CD4-positive, alpha-beta T cell treated with Interleukin-10 for 1 hour (primary cell): ENCODE measurements at places on chromosomes 6 and 20.

DNA sequence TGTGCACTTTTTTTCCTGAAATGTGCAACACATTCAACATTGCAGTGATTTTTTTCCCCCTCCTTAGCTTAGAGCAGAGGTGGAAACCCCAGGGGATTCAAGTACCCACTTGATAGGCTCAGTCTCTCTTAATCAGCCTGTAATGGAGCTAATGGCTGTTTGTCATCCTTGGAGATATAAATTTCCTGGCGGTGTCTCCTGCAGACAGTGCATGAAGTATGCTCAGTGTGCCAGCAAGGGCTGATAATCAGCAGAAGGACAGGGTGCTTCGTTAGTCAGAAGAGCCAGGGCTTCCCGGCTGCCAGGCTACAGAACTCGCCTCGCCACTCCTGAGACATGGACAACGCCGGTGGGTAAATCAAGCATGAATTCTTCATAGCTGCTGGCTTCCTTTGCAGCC lies 69.8 kb upstream of the PHACTR2 start:
- DNase-seq, result no peak

DNA sequence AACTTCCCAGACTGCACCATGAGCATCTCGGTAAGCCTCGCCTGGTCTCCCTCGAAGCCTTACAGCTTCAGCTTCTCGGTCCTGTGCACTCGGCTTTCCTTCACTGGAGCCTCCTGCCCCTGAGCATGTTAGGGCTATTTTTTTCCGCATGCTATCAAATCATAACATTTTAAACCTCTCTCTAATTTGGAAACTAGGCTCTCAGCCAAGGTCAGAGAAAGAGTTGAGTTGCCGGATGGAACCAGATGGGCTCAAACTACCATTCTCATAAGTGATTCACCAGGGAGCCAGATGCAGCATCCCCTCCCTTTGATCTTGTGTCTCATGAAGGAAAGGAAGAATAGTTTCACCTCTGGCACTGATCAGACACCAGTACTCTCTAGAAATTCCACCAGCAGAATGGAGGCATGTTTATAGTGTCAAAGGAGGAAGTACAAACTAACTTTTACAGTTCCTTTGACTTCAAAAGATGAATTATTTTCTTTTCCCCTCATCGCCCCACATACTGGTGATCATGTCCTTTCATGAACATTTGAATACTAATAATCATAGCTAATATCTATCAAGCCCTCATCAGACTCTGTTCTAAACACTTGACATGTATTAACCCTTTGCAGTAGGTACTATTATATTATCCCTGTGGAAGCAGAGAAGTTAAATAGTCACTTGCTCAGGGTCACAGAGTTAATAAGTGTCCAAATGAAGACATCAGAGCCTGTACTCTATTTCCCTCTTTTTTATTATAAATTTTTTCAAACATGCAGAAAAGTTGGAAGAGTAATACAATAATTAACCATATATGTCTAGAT lies 46.7 kb downstream of the MAP1LC3A start:
- DNase-seq, result no peak

- no peak for DNase-seq
Measured at GRCh38 chr6:79420054-79420453, 117.2 kb downstream of the LCA5 start.

GRCh38 chr6:63997734-63998133 lies 362.1 kb downstream of the PHF3 start:
- no peak for DNase-seq

- DNase-seq, result peak; percentile 83
Measured at GRCh38 chr6:35601331-35602132, 87.2 kb downstream of the FKBP5 start.

DNA sequence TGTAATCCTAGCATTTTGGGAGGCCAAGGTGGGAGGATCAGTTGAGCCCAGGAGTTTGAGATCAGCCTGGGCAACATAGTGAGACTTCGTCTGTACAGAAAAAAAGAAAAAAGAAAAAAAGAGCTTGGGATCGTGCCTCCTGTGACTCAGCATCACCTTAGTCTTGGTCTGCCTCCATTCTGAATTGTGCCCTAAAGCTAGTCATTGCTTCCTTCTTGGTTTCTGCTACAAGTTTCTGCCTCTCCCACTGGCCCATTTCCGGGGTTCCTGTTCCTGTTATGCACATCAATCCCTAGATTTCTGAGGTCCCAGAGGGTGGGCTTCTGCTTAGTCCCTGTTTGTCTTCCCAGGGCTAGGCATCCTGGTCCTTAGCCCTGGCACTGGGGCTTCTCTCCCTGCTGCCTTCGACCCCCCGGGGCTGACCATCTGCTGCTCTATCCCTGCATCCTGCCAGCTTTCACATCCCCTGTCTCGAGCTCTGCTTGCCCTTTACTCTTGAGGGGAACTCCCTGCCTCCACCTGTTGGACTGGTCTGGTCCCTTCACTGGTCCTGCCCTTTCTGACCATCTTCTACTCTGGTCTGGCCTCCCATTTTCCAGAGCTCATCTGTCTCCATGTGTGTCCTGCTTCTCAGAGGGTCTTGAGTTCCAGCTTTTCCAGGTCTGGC lies 77.5 kb upstream of the ESR1 start:
- DNase-seq, result no peak

GRCh38 chr6:117444600-117444999 lies 18.9 kb upstream of the ROS1 start:
- no peak for DNase-seq

DNA sequence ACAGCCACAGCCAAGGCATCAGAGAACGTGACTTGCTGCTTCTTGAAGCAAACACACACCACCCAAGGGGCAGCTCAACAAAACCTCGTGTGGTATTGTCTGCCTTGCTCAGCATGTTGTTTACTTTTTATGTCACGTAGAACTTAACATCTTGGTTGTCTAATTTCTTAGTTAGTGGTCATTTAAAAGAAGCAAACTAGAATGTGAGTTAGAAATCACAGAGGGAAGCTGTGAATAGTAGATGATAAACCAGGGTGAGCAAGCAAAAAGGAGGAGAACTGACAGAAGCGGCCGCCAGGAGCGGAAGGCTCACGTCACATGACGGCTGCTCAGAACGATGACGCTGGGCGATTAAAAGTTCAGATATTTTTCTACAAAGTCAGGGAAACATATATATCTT lies 51.5 kb upstream of the KIF25 start:
- no peak for DNase-seq

DNA sequence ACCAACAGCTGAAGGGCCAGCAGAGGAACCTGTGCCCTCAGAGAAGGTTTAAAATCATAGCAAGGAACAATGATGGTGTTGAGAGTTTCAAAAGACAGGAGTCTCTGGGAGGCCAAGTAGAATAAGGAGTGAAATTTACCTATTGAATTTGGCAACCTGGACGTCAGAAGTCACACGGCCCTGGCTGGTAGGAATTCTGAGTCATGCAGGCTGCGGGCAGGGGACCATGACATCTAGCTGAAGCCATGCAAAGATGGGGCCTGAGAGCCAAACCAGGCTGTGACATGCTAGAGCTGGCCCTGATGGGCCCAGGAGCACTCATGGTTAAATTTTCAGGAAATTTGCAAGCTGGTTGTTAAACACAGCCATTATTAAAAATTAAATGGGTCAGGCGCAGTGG lies 64.0 kb upstream of the SNX9 start:
- DNase-seq, result no peak

DNA sequence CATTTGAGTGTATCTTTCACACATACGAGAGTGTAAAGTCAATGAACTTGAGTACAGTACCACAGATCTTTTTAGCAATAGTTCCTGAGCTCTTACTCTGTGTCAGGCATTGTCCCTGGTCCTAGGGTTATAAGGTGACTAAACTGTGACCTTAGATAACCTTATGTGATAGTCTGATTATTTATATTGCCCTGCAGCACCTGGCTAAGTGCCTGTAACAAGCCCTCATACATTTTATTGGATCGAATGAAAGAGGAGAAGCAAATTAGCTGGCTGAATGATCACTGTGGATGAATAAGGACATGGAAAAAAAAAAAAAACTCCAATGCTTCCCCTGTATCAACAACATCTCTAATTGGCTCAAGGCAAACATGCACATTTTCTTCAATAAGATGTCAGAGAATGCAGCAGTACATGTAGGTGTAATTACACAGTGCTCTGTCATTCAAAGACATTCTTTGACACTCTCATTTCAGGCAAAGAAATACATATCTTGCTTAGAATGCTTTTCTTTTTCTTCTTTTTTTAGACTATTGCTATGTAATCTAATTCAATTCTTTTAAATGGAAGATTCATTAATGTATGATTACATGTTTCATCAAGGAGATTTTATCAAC lies 153.4 kb downstream of the PHACTR1 start:
- no peak for DNase-seq

- no peak for DNase-seq
Measured at GRCh38 chr6:157280947-157281346, 42.4 kb downstream of the TMEM242 start.

DNA sequence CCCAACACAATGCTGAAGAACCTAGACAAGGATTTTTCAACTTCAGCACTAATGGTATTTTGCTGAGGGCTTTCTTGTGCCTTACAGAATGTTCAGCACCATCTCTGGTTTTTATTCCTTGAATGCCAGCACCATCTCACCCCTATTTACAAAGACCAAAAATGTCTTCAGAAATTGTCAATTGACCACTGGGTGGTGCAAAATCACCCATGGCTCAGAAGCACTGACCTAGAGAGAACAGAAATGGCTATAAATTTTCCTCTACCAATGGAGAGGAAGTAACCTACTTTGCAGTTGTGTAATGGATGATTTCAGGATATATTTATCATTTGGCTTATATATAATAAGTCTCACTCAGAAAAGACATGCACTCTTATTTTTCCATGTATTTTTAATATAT lies 431.0 kb upstream of the IRAK1BP1 start:
- DNase-seq, result no peak

- no peak for DNase-seq
Measured at GRCh38 chr6:41755895-41756294, 8.7 kb upstream of the PGC start.

DNA sequence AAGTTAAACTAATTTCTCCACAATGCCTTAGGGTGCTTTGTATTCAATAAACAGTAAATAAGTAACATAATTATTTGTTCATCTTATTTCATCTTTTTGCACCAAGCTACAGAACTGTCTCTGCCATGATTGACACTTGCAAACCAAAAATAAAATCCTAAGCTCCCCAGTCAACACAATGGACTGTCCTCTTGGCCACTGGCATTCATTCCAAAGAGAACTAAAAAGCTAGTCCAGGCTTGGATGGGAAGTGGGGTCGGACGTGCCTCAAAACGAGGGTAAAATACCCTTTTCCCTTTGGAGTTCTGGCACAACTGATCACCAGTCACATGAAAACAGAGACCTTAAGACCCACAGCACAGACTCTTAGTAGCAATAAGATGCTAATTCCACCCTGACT lies 66.4 kb upstream of the THBS2 start:
- no peak for DNase-seq

- no peak for DNase-seq
Measured at GRCh38 chr20:23115822-23116221, 29.7 kb upstream of the CD93 start.

- DNase-seq, result no peak
Measured at GRCh38 chr6:168985705-168986104, 267.9 kb downstream of the THBS2 start.

DNA sequence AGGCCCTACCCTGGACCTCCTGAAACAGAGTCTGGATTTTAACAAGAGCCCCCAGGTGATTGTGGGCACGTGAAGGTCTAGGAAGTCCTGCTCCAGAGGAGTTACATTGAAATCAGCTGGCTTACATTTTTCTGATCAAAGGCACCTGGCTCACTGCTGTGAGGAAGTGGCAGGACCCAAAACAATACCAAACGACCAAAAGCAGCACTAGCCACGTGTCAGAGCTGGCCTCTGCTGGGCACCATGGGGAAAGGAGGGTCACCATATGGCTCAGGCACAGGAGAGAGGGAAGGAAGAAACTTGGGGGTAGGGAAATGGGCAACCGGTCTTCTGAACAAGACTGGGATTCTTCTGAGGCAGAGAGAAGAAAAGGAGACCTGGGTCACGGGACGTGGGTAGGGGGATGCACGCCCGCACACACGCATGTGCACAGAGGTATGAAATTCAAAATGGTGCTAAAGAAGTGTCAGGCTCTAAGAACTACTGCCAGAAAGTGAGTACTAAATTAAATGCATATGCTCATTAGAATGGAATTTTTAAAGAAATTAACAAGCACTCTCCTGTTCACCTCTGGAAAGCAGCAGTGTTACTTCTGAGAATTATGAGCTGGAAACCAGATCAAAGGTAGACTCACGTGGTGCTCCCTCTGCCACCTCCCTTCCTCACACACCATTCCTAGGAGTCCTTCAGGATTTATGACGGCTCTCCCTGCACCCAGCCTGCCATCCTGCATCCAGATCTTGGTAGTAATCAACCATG lies 113.6 kb downstream of the TRERF1 start:
- DNase-seq, result no peak

DNA sequence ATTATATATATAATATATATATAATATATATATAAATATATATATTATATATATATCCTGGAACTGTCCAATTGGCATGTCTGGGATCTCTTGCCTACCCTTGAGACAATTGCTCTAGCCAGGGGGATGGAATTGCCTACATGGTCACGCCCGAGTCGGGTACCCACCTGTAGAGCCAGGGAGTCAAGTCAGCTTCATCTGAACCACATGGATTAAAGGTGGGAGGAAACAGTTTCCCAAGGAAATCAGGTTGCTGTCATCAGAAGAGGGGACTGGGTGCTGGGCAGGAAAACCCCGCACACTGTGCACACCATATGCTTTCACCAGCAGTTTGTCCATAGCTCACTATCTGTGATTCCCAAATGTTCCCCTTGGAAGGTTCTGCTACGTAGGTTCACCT lies 252.5 kb upstream of the NOX3 start:
- no peak for DNase-seq

GRCh38 chr6:142349215-142349823 lies 47.5 kb downstream of the ADGRG6 start:
- no peak for DNase-seq

- no peak for DNase-seq
Measured at GRCh38 chr6:139572001-139572400, 197.6 kb upstream of the CITED2 start.

- DNase-seq, result no peak
Measured at GRCh38 chr6:38234141-38234540, 405.6 kb downstream of the BTBD9 start.

DNA sequence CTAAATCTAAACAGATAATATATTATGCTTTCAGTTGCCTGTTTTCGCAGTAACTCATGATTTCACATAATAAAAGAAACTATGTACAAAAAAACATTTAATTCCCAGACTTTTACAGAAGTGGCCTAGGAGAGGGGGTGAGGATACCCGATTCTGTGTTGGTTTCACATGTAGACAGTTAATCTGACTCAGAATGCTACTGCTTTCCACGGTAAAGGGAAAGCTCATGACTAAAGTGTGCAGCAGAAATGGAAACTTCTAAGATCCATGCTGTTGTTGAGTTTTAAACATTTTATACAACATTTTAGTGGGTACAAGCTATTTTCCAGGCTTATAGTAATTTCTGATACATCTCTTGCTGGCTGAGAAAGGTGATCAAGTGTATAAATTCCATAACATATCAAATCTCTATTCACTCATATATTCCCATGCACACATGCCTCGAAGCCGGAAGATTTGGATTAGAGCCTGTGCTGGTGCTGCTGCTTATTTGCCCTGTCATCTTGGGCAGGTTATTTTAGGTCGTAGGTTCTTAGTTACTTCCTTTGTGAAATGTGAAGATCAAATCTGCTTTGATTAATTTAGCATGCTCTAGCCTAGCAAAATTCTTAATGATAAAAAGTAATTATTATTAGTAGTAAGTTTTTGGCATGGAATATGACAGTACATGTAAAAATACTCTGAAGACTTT lies 896.7 kb upstream of the MAP3K7 start:
- no peak for DNase-seq

GRCh38 chr6:167317172-167317571 lies 7.7 kb upstream of the TTLL2 start:
- DNase-seq, result no peak
